ENCODE measurements at places on chromosomes 2 and 18.

GRCh38 chr2:124804014-124804940, 779.2 kb downstream of the CNTNAP5 start:
- peak; percentile 38 for DNase-seq

DNA sequence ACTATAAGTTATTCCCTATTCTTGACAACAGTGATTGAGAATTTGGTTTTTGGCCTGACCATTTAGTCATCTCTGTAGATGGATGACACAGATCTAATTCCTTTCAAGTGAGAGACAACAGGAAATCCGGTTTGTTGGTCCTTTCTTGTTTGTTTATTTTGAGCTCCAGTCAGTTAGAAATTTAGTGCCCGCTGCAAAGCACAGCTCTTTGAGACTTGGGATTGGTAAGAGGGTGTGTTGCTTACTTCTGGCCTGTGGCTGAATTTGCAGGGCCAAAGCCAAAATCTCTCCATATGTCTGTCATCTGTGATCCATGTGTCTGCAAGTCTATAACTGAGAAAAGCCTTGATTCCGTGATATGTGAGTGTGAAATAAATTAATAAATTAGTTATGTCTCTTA, 74.3 kb downstream of the BIN1 start:
- no peak for DNase-seq

- peak; percentile 85 for DNase-seq
Observed at GRCh38 chr2:174662459-174662858, 64.9 kb upstream of the WIPF1 start.

- DNase-seq: no peak
Observed at GRCh38 chr2:130756874-130757668, 1.7 kb downstream of the AMER3 start.

GRCh38 chr18:47418746-47419145, 167.3 kb upstream of the SKOR2 start:
- peak; percentile 79 for DNase-seq
